Spinal cord (tissue), 10 donors: ENCODE measurements at places on chromosomes 7 and 10.

DNA sequence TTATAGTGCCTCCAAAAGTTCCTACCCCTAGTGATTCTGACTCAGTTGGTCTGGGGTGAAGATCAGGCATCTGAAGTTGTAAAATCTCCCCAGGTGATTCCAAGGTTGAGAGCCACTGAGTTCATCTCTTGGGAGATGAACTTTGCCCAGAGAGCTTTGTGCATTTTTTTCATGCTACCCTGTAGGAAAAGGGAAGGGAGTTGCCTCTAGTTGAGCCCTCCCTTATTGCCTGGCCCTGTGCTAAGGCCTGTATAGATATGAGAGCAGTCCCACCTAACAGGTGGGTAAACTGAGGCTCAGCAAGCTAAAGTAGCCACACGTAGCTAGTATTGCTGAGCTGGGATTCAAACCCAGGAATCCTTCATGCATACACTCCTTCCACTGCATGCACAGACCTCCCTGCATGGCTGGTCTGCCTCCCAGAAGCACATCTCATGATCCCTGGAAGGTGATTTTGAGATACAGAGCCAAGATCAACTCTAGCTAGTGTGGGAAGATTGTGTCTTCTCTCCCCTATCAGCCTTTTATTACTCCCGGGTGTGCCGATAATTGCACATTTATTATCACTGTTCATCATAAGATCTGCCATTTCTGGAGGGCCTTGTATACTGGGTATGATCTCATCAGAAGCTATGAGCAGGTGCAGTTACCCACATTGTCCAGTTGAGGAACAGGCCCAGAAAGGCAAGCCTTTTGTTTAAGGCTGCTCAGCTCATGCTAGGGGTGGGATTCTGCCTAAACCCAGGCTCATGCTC is 47.0 kb downstream of the TBATA start:
- no peak for DNase-seq

- DNase-seq: no peak
These were observed 25.9 kb downstream of the KCNMA1 start for GRCh38 chr10:77611670-77612069.

DNA sequence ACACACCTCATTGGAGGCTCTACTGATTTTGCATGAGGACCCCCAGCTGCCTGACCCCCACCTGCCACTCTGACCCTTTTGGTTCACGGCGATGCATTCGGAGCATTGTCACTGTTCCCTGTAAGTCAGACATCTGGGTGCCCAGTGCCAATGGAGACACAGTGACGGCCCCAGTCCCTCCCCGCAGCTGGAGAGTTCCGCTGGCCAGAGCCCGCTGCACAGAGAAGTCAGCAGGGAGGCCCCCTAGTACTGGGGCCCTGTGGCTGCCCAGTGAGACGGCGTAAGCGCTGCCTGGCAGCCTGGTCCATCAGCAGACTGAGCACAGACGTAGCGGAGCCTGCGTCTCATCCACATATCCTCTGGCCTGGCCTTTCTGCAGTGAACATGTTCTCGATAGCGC is 77.5 kb downstream of the NKX6-2 start:
- no peak for DNase-seq

GRCh38 chr10:119515511-119516045 is 26.9 kb downstream of the RGS10 start:
- DNase-seq: no peak

DNA sequence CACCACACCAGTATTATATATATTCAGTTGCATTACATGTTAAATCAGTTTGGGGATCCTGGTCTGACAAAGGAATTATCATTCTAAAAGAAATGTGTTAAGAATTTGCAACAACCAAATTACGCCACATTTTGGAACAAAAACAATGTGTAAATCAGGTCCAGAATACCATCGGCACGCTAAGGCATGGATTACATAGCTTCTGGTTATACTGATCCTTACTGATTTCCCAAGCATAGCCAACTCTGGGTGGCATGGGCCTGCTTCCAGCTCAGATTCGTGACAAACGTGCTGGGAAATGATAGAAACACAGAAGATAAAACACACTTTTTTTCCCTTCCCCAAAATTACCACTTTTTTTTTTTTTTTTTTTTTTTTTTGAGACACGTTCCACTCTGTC is 660.0 kb downstream of the SORCS1 start:
- no peak for DNase-seq

GRCh38 chr10:129969911-129970464 is 5.9 kb upstream of the EBF3 start:
- DNase-seq: no peak

DNA sequence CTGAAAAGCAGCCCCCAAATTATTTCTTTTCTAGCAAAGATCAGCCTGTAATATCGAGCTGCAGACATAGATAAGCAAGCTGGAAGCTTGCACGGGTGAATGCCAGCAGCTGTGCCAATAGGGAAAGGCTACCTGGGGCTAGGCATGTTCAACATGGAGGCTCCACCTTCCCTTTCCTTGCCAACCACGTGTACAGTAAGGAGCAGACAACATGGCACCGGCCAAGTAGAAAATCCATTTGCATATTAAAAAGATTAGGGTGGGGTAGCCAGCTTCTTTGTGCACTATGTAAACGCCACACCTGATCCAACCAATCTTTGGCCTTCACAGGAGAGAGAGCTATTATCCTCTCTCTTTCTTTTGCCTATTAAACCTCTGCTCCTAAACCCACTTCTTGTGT is 56.7 kb upstream of the SEPHS1 start:
- no peak for DNase-seq
